ENCODE measurements at places on chromosomes 7 and 10. TPM values are rescaled to one million over a fixed set of nuclear protein-coding genes. Genes with fewer than 3 reads are reported as not detected.

- no peak for DNase-seq
Measured at GRCh38 chr7:157678501-157678900, 341.7 kb downstream of the DNAJB6 start.

- DNase-seq = no peak
Measured at GRCh38 chr7:105988276-105988675, 25.2 kb downstream of the CDHR3 start.

- DNase-seq = no peak
Measured at GRCh38 chr7:38548605-38549004, 82.6 kb downstream of the AMPH start.

The MARCHF5 gene
- 32.4 TPM for polyA plus RNA-seq

The ITGA8 gene
- polyA plus RNA-seq = not detected

The FKBP6 gene
- polyA plus RNA-seq = not detected

The ZNF853 gene
- polyA plus RNA-seq = 0.03 TPM
